ENCODE measurements at places on chromosomes 6 and 20.

DNA sequence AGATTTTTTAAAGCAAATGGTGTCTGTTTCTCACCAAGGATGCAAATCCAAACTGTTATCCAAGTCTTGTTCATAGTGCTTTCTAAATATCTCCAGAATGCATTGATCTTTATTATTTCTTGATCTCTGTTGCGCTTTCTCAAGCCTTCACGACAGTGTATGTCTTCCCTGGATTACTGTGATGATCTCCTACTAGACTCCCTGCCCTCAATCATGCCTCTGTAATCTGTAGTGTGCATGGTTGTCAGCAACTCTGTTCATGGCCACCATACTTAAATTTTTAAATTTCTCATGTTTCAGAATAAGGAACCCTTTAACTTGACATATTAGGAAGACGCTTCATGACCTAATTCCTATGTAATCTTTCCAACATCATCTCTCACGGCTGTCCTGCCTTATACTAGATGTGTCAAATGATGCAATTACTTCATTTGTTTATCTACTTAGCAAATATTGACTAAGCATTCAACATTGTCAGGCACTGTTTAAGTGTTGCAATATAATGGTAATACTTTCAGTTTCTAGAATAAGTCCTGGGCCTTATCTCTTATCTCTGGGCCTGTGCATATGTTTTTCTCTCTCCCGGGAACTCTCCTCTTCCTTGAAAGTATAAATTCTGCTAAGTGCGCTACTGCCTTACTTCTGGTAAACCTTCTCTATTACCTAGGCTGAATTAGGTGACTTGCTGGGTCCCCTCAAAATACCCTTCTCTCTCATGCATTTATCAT, 25.6 kb upstream of the AHI1 start:
- no peak for DNase-seq

DNA sequence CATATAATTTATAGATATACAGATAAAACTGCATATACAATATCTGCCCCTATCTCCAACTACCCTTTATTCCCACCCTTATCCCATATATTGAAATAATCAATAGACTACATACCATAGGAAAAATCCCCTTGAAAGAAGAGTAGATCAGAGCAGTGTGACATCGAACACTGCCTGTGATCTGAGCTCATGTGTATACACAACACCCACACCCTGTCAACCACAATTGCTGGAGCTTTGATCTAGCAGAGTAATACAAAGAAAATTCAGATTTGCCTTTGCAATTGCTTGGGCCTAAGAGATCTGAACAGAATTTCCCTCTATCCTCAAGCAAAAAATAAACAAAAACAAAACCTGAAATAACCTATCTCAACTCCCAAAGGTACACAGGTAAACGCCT, 119.3 kb downstream of the ASCC3 start:
- DNase-seq, result no peak

GRCh38 chr6:30323806-30324205, 2.9 kb upstream of the TRIM39 start:
- no peak for DNase-seq

- DNase-seq, result no peak
Measured at GRCh38 chr20:22232473-22232872, 351.9 kb downstream of the FOXA2 start.

- no peak for DNase-seq
Measured at GRCh38 chr6:40249935-40250334, 315.7 kb upstream of the MOCS1 start.

DNA sequence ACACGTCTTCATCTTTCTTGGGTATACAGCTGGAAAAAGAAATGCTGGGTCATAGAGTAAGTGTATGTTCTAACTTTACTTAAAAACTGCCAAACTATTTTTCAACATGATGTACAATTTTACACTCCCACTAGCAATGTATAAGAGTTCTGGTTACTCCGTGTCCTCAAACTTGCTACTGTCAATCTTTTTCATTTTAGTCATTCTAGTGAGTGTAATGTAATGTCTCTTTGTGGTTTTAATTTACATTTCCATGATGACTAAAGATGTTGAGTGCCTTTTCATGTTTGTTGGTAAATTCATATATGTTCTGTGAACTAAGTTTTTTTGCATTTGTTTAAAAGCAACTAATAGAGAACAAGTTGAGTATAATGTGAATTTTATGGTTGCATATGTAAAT, 43.9 kb downstream of the ATG5 start:
- DNase-seq, result no peak

DNA sequence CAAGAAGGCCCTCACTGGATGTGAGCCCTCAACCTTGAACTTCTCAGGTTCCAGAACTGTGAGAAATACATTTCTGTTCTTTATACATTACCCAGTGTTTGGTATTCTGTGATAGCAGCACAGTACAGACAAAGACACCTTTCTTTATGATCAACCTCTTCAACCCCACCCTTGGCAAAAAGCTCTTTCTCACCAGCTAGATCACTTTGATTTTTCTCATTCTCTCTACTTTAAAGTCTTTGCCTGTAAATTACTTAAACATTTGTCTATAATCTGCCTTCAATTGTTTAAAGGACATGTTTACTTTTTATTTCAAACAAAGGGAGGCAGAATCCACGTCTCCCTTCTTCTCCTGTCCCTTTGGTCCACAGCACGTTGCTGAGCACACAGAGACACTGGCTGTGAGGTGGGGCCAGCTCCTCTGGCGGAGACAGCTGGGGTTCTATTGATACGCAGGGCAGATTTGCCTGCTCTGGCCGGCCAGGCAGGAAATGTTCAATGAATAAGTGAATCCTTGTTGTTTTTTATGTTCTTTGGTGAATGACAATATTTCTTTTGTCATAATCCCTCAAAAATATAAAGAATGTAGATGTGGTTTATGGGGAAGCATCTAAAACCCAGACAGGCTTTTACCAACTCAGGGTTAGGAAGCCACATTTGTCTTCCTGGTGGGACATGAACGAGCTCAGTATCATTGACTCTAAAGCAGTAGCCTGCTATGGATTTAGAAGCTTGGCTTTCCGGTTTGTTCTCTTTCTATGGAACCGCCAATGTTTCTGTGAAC, 52.9 kb downstream of the NEDD9 start:
- DNase-seq, result no peak

DNA sequence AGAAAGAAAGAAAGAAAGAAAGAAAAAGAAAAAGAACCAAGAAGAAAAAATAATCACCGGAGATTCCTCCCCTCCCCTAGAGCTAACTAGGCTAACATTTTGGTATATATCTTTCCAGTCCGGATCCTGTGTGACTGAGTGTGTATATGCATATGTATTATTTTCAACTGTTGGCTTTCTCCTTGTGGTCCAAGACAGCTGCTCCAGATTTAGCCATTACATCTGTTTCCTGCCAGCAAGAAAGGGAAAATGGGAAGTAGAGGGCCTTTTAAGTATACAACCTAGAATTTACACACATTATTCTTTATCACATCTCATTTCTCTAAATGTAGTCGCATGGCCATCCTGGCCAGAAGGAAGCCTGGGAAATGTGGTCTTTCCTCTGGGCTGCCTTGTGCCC, 15.2 kb downstream of the SLC52A3 start:
- no peak for DNase-seq

DNA sequence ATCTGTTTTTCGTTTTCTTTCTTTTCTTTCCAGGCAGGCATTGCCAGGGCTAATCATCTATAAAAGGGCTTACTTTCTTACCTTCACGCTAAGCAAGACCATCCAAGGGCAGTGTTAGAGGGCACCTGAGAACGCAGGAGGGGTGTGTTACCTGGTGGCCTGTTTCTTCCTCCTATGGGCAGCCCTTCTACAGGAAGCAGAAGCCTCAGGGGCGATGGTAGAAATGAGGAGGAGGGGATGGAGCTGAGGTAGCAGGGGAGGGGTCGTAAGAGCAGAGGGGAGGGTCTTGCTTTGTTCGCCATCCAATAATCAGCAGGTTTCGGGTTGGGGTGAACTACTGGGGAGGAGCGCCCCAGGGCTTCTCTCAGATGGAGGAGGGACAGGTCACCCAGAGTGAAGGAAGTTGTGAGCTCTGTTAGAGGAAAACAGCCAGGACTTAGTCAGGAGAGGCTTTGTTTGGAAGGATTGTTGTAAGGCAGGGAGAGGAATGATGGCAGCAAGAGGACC, 1.5 kb upstream of the CCR6 start:
- DNase-seq, result no peak

DNA sequence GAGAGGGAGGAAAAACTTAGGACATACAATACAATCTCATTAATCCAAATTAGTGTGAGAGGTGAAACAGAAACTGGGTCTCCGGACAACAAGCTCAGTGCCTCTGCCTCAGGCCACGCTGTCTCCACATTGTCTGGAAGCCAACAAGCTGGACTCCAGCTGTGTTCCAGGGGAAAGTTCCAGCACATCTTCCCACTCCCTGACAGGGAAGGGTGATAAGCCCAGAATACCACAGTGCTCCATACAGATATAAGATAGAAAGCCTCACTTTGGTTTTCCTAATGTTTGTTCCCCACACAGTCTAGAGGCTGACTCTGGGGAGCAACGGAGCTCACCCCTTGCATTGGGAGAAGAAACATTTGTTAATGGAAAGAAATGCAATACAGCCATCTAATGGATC, 117.1 kb upstream of the SPTLC3 start:
- DNase-seq, result no peak

DNA sequence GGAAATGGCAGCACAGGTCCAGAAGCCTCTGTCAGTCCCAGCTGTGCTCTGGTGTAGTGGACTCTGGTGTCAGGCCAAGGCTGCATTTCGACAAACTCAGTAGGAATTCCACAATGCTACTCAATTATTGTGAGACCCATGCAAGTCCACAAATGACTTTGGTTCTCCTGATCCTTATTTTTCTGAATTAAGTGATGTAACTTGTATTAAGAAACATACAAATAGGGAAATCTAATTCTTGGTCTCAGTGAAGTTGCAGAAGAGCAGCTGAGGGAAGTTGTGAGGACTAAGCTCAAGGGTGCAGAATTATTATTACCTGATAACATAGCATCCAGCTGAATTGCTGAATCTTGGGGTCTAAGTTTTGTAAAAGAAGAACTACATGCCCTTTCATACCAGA, 116.8 kb downstream of the MAFB start:
- DNase-seq, result no peak

DNA sequence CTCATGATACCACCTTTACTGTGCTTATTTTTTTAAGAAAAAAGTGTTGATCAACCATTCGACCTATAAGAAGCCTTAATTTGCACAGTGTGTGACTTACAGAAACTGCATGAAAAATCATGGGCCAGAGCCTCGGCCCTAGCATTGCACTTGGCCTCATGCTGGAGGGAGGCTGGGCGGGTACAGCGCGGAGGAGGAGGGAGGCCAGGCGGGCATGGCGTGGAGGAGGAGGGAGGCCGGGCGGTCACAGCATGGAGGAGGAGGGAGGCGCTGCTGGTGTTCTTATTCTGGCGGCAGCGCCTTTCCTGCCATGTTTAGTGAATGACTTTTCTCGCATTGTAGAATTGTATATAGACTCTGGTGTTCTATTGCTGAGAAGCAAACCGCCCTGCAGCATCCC, 15.6 kb upstream of the SLC22A1 start:
- no peak for DNase-seq

- no peak for DNase-seq
Measured at GRCh38 chr6:81895511-81896185, 143.2 kb upstream of the TENT5A start.

DNA sequence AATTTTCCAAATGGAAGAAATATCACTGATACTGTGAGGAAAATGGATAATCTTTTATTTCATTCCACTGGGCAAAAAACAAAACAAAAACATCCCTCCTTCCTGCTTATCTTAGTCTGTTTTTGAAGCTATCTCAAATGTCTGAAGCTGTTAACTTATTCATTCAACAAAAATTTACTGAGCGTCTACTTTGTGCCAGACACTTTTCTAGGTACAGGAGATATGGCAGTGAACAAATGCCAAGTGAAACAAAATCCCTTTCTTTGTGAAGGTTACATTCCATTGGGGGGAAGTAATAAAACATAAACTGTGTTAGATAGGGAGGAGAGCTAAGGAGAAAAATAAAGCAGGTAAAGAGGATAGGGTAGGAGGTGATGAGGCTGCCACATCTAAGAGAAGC, 47.5 kb downstream of the TNFRSF21 start:
- DNase-seq, result no peak

GRCh38 chr6:107603006-107603370, 113.1 kb downstream of the SOBP start:
- no peak for DNase-seq

DNA sequence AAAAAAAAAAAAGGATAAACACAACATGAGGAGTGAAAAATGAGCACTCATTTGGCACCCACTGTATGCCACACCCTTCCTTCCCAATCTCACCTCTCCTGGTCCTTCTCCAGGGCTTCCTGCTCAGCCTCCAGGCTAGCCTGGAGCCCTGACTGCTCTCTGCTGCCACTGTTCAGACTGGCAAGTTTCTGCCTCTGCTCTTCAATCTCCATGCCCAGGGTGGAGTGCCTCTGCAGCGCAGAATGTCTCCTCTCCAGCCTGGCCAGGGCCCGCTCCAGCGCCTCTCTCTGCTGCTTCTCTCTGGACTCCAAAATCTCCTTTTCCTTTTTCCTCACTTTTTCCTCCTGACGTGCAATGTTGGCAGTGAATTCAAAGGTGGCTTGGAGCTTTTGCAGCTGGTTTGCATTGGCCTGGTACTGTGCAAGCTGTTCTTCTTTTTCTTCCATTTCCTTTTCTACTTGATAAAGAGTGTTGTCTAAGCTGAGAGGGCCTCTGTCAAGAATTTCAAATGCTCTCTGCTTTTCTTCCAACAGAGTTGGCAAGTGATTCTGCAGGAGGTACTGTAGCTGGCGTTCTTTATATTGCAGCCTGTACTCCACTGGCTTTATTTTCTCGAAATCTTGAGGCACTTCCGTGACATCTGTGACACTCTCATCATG, 194.4 kb downstream of the KIF16B start:
- no peak for DNase-seq

DNA sequence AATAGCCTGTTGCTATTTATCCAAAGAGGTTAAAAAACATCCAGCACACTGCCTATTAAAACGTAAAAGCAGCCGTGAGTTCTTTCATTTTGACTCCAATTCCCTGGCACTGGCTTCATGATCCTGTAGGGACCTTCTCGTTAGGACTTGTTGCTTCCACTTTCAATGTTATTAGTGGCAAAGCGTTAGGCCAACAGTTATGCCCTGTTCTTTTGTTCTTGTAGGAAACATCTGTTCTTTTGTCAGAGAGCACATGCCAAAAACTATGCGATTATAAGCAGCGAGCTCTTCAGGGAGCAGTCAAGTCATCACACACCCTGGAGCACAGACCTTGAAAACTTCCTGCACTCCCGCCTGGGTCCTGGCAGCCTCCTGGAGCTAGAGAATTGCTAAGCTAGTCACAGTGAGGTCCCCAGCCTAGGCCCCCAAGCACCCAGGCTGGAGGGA, 609.5 kb upstream of the ARID1B start:
- no peak for DNase-seq

DNA sequence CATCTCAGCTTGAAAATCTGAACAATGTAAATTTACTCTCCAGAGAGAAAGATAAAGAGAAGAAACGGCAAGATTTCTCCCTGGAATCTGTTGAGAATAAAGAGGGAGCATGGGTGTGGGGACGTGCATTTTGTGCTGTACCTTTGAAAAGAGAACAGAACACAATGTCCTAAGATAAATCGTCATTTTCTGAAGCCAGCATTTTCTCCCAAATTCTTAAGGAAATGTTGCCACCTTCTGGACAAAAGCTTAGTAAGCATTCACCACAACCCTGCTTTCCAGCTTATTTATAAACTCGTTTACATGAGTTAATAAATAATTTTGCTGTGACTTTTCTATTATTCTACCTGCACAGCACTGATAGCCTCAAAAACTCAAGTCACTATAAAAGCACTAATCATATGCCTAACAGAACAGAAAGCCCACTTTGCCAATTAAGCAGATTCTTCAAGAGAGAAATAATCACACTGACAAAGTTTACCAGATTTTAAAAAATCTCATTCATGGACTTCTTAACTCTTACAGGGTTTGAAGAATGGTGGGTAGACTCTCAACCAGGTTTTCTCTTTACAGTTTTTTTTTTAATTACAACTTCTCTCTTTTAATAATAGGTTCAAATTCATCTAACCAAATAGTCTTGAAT, 155.8 kb downstream of the MBOAT1 start:
- no peak for DNase-seq
